ENCODE measurements at places on chromosomes 1 and 21. TPM values are rescaled to one million over a fixed set of nuclear protein-coding genes. Genes with fewer than 3 reads are reported as not detected.

TSACC gene
- polyA plus RNA-seq = 0.78 TPM

NADK gene
- polyA plus RNA-seq = 29.9 TPM

CD1E gene
- polyA plus RNA-seq = not detected

RGS13 gene
- 0.70 TPM for polyA plus RNA-seq

LRRC39 gene
- polyA plus RNA-seq = 260 TPM

MTFR1L gene
- 69.5 TPM for polyA plus RNA-seq

HPCAL4 gene
- polyA plus RNA-seq = 1.3 TPM

S100A14 gene
- polyA plus RNA-seq = 0.53 TPM

DYNLT5 gene
- polyA plus RNA-seq = 5.3 TPM

DUSP10 gene
- 27.5 TPM for polyA plus RNA-seq

AMY1C gene
- not detected for polyA plus RNA-seq

KRTAP21-2 gene
- polyA plus RNA-seq = not detected

HP1BP3 gene
- polyA plus RNA-seq = 161 TPM

HSD3B1 gene
- polyA plus RNA-seq = 0.43 TPM

PPM1J gene
- polyA plus RNA-seq = 2.5 TPM

VANGL1 gene
- 6.7 TPM for polyA plus RNA-seq

LYPLA2 gene
- polyA plus RNA-seq = 35.2 TPM

IL24 gene
- polyA plus RNA-seq = 0.10 TPM

UTP11 gene
- polyA plus RNA-seq = 77.5 TPM

ARTN gene
- 1.8 TPM for polyA plus RNA-seq

CTSS gene
- 13.6 TPM for polyA plus RNA-seq

FNDC5 gene
- 173 TPM for polyA plus RNA-seq

EXO1 gene
- polyA plus RNA-seq = 6.7 TPM

ANKRD34A gene
- polyA plus RNA-seq = 1.2 TPM

TSPAN1 gene
- polyA plus RNA-seq = 0.87 TPM

KLF17 gene
- polyA plus RNA-seq = 0.13 TPM

Measured in muscle of back (tissue), 13 donors.